Daoy (cell line): ENCODE measurements at places on chromosomes 3 and 15.

DNA sequence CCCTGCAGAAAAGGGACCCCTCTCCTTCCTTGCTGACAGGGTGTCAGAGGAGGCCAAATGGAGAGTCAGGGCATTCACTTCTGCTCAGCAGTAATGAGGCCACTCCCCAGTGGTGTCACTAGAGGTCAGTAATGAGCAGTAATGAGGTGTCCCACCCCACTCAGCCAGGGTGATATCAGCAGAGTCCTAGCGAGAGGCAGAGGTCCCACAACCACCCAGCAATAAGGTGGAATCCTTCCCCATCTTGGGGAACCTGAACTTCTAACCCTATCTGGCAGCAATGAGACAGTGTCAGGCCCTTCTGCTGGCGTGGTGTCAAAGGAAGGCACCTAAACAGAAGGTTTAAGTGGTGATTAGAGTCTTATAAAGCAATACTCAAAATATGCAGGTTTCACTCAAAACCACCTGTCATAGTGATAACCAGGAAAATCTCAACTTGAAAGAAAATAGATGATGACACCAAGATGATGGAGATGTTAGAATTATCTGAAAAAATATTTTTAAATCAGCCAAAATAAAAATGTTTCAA lies 12.9 kb downstream of the OCA2 start:
- DNase-seq, result no peak

GRCh38 chr3:140942221-140943104 lies 827 bp downstream of the SLC25A36 start:
- DNase-seq, result peak; percentile 76

DNA sequence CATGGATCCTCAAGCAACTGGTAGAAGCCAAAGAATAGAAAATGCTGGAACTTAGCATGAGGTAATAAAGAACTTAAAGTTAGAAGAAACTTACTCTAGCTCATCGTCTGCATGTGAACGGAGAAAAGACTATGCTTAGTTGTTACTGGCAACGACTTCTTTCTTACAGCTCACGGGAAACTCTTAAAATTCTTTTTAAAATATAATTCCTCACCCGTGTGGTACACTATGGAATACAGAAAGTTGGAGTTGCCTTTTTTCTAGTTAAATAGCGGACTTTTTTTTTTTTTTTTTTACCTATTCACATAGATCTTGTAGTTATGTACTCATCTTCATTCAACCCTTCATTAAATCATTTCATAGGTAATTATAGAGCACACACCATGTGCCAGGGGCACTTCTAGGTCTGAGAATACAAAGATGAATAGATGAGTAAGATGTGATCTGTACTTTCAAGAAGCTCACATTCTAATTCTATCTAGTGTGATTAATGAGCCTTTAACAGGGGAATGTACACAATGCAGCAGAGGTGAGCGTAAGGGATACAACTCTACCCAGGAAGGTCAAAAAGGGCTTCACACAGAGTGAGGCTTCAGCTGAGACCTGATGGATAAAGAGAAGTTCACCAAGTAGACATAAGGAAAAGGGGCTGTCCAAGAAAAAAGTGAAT lies 18.4 kb upstream of the KCNMB2 start:
- no peak for DNase-seq

DNA sequence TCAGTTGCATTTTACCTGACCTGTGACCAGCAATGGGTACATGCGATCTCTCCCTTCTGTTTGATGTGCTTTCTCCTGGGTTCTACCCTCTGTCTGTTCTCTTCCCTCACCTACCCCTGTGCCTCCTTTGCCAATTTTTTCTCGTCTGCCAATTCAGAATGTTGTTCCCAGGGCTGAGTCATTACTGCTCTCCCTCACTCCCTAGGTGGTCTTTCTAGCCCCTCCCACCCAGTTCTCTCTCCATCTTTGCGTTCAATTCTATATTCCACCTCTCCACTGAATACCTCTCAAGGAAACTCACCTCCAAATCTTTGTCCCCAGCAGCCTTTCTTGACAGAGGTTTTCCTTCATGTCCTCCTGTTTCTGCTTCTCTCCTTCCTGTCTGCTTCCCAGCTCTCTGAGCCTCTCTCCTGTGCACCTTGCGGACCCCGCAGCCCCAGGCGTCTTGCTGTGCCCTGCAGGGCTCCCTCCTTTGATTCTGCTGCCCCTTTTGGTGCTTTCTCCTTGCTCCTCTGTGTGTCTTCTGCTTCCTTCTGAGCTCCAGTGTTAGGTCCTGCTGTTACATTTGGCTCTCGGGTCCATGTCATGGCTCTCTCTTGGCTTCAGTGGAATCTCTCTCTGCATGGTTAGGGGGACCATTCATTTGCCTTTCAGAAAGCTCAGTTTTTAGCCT lies 398.2 kb upstream of the TPM1 start:
- no peak for DNase-seq

DNA sequence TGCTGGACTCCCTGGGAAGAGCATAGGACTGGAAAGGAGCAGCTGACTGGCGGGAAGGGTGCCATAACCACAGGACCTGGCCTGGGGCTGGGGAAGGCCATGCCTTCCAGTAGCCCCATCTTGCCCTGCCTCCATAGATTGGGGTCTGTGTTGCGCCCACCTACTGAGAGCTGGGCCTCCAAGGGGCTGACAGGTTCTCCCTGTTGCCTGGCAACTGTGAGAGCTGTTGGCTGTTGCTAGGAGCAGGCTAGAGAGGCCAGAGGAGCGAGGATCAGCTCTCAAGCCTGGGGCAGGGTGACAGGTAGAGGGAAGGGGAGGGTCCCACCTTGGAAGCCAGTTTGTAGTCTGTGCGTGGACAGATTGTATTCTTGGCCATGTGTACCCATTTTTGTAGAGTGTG lies 2.8 kb upstream of the GNAI2 start:
- no peak for DNase-seq

DNA sequence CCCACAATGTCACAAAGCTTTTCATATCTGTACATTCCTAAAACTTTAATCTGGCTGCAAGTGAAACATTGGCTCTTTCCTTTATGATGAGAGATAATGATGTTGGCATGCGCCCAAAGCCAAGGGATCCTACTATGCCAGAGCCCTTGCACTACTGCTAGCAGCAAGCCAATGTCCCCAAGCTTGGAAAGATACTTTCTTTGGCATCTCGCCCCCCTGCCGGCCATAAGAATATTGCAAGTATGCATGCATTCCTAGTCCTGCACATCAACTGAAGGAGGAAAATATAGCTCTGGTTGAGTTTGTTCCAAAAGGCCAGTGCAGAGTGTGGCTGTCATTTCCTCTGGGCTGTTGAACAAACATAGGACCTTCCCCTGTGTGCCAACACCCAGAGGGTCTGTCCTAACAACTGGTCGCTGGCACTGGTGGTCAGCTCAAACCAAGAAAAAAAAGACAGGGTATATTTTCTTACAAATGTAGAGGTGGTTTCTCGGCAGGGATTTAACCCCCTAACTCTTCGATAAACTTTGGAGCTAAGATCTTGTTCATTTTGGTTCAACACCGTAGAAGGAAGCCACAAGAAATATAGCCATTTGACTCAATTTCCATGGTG lies 120.9 kb upstream of the ZBED2 start:
- peak; percentile 71 for DNase-seq

- DNase-seq, result no peak
These were observed 11.1 kb upstream of the CELF6 start for GRCh38 chr15:72331021-72331420.

DNA sequence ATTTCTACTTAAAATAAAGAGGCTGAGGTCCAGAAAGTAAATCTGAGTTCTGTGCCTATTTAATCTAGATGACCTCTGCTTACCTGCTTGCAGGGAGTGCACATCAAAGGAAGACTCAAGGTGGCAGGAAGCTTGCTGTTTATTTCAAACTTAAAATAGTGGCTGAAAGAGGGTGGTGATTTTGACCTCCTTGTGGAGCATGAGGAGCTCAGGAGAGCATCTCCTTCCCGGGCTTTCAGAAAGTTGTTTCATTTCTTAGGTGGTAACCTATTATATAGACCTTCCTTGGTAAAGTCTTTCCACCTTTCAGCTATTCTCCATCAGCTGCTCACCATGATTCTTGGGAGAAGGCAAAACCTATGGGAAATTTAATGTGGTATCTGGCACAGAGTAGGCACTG lies 494 bp downstream of the GCSAM start:
- no peak for DNase-seq

GRCh38 chr3:190883973-190884832 lies 21.7 kb upstream of the GMNC start:
- DNase-seq, result peak; percentile 59

DNA sequence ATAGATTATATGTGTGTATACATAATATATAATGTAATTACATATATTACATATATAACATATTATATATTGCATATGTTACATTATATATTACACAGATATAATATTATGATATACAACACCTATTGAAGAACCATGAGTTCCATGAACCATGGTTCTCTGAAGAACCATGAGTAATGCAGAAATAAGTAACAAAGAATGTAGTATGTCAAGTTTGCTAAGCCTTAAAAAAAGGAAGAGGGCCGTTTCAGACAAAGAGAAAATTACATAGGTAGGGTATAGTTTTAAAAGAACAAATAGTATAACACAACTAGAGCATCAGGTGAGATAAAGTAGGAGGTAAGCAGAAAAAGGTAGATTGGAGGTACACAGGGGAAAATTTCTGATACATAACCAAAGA lies 177.0 kb downstream of the FGF12 start:
- DNase-seq, result no peak

- no peak for DNase-seq
These were observed 651.8 kb upstream of the SGO1 start for GRCh38 chr3:20837676-20838302.

DNA sequence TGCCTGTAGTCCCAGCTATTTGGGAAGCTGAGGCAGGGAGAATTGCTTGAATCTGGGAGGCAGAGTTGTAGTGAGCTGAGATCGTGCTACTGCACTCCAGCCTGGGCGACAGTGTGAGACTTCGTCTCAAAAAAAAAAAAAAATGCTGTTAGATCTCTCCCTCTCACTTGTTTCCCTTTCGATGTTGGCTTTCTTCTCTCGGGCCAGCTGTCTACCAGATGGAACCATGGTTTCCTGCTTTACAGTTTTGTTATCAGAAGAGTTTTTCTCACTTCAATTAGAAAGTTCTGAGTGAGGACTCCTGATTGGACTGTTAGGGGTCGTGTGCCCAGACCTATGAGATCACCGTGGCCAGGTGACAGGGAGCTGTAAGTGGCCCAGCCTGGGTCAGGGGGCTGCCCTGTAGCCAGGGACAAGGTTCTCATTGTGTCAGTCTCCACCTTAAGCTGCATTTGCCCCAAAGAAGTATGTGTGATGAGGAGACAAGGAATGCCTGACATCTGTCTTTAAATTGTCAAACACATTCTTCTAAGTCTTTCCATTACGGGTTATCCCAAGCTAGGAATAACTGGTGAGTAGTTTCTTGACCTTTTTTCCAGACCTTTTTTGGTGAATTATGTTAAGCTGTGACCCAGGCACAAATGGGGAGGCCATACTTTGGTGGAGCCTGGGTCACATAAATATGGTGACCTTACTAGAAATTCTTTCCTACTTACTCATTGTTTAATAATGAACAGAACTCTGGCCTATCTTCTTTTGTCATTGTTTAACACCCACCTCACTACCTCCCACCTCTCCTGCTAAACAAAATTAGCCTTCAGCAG lies 25.2 kb downstream of the SNAPC5 start:
- DNase-seq, result no peak

GRCh38 chr3:151282921-151283320 lies 4.6 kb upstream of the P2RY14 start:
- DNase-seq, result peak; percentile 57
